HS-27A (cell line): ENCODE measurements at places on chromosomes 3 and 15.

DNA sequence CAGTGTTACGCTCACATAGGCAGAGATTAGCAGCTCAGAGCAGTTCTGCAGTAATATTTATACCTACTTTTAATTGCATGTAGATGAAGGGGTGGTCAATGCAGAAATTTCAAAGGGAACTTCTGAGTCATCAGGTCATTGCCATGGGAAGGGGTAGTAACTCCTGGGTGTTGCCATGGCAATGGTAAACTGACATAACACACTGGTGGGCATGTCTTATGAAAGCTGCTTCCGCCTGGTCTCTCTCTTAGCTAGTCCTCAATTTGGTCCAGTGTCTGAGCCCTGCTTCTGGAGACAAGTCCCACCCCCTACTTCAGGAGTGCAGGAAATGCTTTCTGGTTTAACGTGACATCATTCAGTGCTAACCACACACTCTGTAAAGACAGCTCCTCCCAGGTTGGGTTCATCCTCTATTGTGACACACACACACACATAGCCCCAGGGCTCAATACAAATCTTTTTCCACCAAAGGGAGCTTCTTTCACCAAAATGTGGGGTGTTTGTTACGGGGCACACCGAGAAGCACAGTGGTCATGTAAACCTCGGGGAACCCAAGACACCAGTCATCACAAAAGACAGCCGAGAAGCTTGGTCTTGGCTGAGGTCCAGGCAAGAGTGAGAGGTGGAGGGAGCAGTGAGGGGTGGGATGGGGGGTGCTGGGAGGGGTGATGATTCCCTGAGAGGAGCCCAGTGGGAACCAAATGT lies 74.5 kb downstream of the TLE3 start:
- DNase-seq, result no peak

DNA sequence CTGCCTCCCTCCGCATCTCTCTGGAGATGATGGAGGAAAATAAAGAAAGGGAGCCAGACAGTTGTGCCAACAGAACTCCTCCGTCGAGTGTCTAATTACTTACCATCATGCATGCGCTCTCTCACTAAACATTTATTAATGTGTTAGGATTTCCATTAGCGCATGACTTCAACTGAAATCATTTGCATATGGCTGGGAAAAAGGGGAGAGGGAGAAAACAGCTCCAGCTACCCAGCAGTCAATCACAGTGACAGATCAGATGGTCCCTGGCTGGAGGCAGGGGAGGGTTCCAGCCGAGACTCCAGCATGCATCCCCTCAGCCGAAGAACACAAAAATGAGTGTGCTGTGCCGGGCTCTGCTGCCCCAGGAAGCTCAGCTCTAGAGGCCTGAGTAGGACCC lies 6.8 kb upstream of the RHO start:
- no peak for DNase-seq

DNA sequence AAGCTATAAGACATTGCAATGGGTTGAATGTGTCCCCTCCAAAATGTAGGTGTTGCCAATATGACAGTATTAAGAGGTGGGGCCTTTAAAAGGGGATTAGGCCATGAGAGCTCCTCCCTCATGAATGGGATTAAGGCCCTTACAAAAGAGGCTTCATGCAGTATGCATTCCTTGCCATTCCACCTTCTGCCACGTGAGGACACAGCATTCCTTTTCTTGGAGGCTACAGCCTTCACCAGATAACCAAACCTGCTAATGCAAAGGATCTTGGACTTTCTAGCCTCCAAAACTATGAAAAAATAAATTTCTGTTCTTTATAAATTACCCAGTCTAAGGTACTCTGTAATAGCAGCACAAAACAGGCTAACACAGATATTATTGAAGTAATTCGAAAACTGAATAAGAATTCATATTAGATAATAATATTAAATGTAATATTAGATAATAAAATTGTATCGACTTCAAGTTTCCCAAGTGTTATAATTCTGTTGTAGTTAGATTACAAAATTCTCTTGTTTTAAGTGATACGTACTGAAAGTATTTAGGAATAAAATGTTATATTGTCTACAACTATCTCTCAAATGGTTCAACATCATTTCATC lies 29.4 kb upstream of the ATP8B4 start:
- DNase-seq, result no peak

GRCh38 chr3:194995922-194996321 lies 275.0 kb downstream of the XXYLT1 start:
- no peak for DNase-seq

DNA sequence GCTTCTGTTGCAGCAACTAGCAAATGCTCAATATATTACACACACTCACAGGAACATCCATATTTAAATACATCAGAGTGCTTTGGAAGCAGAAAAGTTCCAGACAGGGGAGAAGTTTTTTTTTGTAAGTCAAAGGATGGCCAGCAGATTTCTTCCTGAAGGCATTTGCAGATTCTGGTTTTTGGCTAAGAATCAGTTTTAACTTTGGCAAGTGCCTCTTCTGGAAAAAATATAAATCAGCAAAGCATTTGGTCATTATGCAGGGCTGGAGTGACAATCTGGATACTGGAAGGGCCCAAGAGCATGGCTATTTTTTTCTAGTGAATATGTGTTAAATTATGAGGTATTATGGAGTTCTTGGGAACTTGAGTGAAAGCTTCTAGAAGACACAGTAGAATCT lies 495.3 kb upstream of the ARPP21 start:
- no peak for DNase-seq

DNA sequence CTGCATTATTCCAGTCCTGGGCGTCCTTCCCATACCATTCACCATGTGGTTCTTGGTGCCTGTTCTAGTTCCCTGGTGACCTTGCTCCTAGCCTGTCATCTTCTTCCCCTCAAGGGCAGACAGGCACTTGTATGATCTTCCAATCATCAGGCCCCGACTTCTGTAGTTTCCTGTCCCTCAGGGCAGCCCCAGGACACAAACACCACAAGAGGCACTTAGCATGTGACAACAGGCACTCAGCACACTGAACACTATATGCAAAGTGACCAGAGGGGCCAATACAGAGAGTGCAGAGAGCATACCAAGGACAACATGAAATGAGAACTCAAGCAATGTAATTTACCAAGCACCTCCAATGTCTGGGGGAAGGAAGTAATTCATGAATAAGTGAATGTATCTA lies 17.9 kb downstream of the TMEM40 start:
- DNase-seq, result no peak

DNA sequence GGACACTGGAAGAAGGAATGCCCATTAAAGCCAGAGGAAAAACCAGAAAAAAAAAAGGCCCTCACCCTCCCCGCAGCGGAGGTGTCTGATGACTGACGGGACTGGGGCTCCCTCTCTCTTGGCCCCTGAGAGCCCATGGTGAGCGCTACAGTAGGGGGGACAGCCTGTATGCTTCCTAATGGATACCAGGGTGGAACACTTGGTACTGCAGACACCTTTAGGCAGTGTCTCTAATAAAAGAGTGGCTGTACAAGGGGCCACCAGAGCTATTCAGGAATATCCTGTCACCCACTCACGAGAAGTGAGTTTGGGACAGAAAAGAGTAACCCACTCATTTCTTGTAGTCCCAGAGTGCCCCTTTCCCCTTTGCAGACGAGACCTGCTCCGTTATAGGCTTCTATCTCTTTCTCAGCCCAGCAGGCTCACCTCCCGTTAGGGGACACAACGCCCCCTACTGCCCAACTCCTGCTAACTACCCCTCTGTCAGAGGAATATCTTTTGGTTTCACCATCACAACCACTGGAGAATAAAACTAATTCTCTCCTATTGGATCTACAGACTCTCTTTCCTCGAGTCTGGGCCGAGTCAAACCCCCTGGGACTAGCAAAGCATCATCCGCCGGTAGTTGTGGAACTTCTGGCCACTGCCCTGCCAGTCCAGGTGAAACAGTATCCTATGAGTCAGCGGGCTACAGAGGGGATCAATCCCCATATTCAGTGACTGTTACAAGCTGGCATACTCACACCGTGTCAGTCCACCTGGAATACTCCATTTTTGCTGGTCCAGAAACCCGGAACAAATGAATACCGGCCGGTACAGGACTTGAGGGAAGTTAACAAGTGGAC lies 40.8 kb downstream of the ZBTB11 start:
- DNase-seq, result no peak
